Activated T-cell treated with anti-CD3 and anti-CD28 coated beads, Interleukin-2, amount 50 U/mL, for 24 hours (primary cell): ENCODE measurements at places on chromosomes 2 and 18.

DNA sequence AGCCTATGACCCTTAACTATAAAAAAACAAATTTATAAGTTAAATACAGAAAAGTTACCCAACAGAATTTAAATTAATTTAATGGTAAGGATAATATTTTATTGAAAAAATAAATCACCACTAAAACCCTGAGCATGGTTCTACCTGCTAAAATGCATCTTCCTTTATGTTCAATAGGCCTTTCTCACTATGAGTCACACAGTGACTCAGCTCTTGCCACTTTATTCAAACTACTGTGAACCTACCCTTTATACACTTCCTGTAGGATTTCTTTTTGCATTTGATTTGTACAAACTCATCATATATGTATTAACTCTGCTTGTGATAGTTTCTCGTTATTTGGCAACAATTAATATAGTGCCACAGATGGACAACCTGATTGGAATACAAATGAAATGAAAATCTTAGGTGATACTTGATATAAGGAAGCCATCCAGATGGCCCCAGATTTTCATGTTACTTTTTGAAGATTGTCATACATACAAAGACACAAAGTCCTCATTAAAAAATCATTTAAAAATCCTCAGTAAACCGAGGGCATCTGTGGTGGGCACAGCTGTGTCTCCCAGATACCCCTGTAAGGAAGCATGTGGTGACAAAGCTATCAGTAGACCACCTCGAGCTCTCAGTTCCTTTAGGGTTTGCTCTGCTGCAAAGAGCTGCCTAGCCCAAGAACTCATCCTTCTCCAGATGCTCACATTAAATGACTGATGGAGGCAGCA, 55.2 kb upstream of the COBLL1 start:
- no peak overlapping the region for H3K27ac ChIP-seq
- no peaks in the 10 kb centered on the region for H3K27me3 ChIP-seq
- H3K4me3 ChIP-seq, result no peak overlapping the region
- no peak for DNase-seq
- no peaks in the 10 kb centered on the region for H3K36me3 ChIP-seq
- H3K4me1 ChIP-seq, result peaks cover 3% of the 10 kb centered on the region

DNA sequence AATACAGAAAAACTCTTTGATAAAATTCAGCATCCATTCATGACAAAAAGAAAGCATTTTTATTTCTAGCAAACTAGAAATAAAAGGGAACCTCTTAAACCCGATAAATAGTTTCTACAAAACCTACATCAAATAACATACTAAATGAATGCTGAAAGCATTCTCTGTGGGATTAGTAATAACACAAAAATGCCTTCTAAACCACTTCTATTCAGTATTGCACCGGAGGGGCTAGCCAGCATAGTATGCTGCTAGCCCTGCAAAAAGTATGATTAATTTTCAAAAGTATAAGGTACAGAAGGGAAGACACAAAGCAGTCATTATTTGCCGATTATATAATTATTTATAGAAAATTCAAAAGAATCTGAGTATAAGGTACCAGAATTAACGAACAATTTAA, 145.2 kb downstream of the DTNB start:
- no peak for DNase-seq
- H3K27ac ChIP-seq, result no peak overlapping the region
- peaks cover 5% of the 10 kb centered on the region for H3K36me3 ChIP-seq
- no peaks in the 10 kb centered on the region for H3K27me3 ChIP-seq
- peaks cover 5% of the 10 kb centered on the region for H3K4me1 ChIP-seq

DNA sequence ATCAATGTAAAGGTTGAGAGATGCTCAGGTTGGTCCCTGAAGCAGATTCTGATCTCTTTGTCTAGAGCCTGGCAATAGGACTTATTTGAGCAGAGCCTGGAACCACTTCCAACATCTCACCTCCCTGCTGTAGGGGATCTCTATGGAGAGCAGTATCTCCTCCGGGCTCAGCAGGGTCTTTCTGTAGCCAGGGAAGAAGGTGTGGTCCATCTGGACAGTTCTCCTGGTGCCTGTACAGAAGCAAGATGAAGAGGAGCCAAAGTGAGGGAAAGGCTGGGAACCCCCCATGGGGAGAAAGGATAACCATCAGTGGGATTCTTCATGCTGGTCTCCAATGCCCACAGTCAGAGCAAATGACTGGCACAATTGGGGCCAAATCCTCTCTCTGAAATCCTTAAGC, 34.8 kb downstream of the XDH start:
- H3K27ac ChIP-seq, result no peak overlapping the region
- no peaks in the 10 kb centered on the region for H3K36me3 ChIP-seq
- H3K27me3 ChIP-seq, result no peaks in the 10 kb centered on the region
- H3K4me1 ChIP-seq, result peaks cover 9% of the 10 kb centered on the region
- no peak overlapping the region for H3K4me3 ChIP-seq

DNA sequence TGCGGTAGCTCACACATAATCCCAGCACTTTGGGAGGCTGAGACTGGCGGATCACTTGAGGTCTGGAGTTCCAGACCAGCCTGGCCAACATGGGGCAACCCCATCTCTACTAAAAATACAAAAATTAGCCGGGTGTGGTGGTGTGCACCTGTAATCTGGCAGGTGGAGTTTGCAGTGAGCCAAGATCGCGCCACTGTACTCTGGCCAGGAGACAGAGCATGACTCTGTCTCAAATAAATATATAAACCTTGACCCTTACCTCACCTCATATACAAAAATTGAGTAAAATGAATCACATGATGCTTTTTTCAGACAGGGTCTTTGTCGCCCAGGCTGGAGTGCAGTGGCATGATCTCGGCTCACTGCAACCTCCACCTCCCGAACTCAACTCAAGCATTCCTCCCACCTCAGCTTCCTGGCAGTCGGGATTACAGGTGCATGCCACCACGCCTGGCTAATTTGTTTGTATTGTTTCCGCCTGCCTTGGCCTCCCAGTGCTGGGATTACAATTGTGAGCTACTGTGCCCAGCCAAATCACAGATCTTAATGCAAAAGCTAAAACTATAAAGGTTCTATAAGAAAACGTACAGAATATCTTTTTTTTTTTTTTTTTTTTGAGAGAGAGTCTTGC, 25.3 kb downstream of the XPO1 start:
- no peak overlapping the region for H3K4me3 ChIP-seq
- no peaks in the 10 kb centered on the region for H3K27me3 ChIP-seq
- peaks cover 98% of the 10 kb centered on the region for H3K36me3 ChIP-seq
- DNase-seq, result no peak

DNA sequence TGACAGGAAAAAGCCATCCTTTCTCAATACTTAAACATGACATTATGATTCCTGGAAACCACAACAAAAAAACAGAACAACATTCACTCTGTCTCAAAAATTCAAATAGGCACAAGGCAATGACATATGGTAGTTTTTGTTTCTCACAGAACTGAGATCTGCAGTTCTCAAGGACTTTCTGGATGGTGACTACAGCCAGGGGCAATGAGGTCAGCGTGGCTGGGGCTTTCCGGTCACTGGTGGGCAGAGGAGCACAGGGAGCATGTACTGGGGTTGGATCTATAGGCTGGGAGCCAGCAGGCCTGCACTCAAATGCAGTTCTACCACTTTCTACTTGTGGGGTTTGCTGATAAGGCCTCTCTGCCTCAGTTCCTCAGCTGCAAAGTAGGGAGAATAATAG, 72.0 kb downstream of the CTAGE1 start:
- DNase-seq, result no peak
- H3K4me1 ChIP-seq, result peaks cover 64% of the 10 kb centered on the region
- H3K27me3 ChIP-seq, result peaks cover 46% of the 10 kb centered on the region
- H3K4me3 ChIP-seq, result no peak overlapping the region

DNA sequence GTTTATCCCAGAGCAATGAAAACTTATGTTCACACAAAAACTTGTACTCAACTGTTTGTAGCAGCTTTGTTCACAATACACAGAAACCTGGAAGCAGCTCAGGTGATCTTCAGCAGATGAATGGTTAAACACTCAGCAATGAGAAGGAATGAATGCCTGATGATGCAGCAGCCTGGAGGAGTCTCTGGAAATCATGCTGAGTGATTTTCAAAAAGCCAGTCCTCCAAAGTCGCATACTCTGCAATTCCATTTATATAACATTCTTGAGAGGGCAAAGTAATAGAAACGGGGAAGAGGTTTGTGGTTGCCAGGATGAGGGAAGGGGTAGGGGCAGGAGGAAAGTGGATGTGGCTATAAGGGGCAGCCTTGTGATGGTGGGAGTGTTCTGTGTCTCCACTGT, 108.1 kb downstream of the CTIF start:
- no peak overlapping the region for H3K4me3 ChIP-seq
- DNase-seq, result no peak
- H3K27me3 ChIP-seq, result no peaks in the 10 kb centered on the region

DNA sequence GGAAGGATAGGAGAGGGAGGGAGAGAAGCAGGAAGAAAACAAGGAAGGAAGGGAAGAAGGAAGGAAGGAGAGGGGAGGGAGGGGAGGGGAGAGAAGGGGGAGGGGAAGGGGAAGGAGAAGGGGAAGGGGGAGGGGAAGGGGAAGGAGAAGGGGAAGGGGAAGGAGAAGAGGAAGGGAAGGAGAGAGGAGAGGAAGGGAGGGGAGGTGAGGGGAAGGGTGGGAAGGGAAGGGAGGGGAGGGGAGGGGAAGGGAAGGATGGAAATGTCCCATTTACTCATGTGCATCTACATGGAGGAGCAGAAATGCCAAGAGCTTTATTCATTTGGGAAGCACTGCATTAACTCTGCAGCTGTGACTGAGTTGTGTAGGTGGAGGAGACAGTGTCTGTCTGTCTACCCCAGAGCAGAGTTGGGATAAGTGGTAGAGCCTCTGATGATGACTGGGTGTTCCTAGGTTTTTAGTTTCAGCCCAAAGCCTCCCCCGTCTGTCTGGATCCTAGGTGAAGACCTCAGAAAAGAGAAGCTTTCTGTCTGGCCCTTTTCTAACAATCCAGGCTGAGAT, 131.3 kb downstream of the COL6A3 start:
- peaks cover 36% of the 10 kb centered on the region for H3K27me3 ChIP-seq
- H3K4me3 ChIP-seq, result no peak overlapping the region
- H3K27ac ChIP-seq, result no peak overlapping the region

DNA sequence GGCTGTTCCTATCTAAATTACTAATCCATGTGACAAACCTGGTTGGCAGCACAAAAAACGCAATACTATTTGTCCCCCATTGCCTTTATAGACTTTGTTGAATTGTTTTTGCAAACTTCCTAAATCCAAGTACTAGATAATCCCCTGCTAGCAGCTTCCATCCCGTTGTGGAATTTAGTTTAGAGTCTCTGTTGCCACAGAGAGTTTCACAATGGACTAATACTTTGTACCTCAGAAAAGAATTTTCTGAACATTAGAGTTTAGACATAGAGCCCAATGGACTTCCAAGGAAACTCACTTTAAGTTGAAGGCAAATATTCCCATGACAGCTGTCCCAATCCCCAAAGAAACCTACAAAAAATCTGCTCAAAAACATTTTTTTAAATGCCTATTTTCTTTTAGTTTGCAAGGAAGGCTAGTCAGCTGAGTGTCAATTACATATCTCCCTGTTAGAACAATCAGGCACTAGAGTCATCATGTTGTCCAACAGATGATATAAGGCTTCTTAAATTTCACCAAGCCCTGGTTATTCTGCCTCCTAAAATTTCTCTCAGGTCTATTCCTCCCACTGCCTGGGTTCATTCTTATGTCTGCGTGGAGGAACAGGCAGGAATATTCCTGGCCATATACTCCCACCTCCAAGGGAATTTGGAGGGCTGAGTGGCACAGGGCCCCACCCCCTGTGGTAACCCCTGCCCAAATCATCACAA, 27.2 kb downstream of the RNF152 start:
- no peak overlapping the region for H3K27ac ChIP-seq
- no peak for DNase-seq
- no peaks in the 10 kb centered on the region for H3K4me1 ChIP-seq
- no peaks in the 10 kb centered on the region for H3K36me3 ChIP-seq

- H3K27ac ChIP-seq, result no peak overlapping the region
- peaks cover 2% of the 10 kb centered on the region for H3K27me3 ChIP-seq
- H3K4me3 ChIP-seq, result no peak overlapping the region
- H3K36me3 ChIP-seq, result no peaks in the 10 kb centered on the region
These were observed 63.9 kb upstream of the UGP2 start for GRCh38 chr2:63777816-63778215.
